ENCODE measurements at places on chromosomes 13 and 19.

DNA sequence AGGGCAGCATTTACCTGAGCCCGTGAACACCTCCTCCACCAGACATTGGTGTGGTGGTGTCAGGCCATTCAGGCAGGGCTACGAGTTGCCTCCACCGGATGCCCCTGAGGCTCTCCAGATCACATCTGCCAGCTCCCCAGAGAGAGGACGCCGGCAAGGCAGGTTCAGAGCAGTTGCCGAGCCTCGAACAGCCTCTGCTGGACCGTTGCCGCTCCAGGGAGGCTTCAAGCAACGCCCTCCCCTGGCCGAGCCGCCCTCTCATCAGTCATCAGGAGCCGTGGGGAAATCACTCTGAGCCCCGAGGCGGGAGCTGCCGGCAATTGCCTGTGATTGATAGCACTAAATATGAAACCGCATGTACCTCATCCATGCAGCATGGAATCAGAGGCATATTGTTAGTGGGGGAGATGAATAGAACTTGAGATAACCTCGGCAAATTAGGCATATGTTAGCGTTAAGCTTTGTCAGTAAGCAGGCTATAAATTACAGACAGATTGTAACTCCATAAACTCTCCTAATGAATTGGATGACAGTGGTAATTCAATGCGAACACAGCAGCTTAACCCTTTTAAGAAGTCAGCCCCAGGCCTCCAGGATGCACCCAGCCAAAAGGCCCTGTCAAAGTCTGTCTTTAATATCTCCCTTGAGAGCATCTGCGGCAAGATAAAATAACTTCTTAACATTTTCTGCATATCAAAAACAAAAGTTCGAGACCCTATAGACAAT is 29.8 kb upstream of the SPACA7 start:
- DNase-seq = no peak

DNA sequence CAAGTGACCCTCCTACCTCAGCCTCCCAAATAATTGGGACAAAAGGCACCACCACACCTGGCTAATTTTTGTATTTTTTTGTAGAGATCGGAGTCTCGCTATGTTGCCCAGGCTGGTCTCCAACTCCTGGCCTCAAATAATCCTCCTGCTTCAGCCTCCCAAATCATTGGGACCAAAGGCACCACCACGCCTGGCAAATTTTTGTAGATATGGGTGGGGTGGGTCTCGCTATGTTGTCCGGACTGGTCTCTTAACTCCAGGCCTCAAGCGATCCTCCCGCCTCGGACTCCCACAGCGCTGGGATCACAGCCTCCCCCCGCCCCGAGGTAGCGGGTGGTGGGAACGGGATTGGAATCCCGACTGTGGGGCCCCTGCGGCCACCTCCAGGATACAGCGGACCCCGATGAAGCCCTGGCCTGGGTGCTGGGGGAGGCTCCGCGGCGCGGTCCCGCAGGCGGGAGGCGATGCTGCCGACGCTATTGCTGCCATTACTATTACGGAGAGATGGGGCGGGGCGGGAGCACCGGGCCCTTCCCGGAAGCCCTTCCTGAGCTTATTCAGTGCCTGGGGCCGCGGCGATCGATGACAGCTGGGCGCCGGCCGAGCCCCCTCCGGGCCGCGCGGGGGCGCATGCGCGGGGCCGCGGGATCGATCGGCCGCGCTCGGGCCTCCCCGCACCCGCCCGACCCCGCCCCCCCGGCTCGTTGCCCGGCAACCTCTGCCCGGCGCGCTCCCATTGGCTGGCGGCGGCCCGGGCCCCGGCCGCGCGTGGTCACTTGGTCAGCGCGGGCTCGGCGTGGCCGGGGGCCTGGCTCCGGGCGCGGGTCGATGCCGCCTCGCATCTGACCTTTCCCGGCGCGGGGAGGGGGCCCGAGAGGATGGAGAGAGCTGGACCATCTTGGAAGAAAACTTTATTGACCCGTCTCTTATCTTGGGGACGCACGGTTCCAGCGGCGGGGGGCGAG is 27.9 kb upstream of the ONECUT3 start:
- peak; percentile 17 for DNase-seq

DNA sequence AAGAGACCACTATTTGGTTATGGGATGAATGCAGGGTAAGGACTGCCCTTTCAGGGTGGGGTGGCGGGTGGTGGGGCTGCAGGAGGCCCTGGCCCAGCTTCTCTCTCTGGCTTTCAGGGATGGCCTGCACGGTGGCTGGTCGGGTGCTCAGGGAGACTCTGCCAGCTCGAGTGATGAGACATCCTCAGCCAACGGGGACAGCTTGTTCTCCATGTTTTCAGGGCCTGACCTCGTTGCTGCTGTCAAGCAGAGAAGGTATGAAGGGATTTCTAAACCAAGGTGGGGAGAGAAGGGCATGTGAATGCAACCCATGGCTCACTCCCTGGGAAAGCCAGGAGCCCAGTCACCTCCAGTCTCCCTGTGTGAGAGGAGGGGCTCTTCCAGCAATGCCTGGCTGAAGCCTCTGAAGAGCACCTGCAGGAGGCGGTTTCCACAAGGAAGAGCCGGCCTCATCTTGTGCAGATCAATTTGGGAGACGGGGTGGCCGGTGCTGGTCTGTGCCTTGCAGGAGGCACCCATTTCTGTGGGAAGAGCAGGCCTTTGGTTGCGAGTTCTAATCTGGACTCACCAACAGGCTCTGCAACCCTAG is 16.0 kb upstream of the GPI start:
- no peak for DNase-seq

- DNase-seq = no peak
Observed at GRCh38 chr13:20429682-20430081, 96.0 kb downstream of the CRYL1 start.

DNA sequence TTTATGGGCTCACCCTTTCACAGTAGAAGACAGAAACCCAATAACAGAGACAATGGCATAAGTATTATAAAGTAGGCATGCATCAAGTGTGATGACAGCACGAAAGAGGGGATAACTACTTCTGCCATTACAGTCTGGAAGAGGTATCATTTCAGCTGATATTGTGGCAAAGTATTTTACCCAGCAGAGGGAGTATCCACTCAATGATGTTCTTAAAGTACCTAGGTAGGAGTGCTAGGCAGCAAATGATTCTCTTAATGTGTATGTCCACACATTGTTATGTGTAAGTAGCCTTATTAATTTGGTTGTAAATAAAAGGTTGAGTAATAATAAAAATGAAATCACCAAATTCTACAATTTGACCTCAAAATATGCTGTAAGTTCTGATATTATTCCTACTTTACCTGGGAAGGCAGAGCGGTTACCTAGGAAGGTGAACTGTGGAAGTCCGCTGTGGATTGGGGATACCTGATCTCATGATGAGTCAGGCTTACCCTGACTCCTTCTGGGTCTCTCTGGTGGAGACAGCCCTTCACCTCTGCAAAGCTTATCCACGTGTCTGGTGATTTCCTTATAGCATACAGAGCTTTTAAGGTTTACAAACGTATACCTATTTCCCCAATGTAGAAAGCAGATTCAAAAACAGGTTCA is 4.1 kb upstream of the UBAC2 start:
- no peak for DNase-seq

- DNase-seq = no peak
Observed at GRCh38 chr19:13707915-13708314, 56.4 kb upstream of the MRI1 start.

- DNase-seq = no peak
Observed at GRCh38 chr13:100244431-100244830, 155.5 kb downstream of the PCCA start.

GRCh38 chr13:59281453-59281852 is 882.3 kb downstream of the DIAPH3 start:
- no peak for DNase-seq

DNA sequence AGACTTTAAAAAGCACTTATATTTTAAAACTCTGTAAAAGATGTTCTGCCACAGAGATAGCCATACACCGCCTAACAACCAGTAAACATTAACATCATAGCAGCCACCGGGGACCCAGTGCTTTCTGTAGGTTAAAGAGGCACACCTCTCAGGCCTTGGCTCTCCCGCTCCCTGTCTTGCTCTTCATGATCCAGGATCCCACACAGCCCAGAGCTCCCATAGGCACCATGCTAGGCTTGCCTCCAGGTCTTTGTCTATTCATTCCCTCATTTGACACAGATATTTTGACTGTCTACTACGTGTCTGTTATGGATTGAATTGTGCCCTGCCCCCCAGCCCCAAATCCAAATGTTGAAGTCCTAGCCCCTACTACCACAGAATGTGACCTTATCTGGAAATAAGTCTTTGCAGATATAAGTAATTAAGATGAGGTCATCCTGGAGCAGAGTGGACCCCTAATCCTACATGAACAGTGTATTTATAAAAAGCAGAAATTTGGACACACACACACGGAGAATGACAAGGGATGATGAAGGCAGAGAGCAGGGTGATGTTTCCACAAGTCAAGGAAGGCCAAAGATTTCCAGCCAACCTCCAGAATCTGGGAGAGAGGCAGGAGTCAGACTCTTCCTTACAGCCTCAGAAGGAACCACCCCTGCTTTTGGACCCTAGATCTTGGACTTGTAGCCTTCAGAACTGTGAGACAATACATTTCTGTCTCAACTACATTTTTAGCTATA is 272.6 kb downstream of the DNAJC15 start:
- DNase-seq = no peak

- DNase-seq = no peak
Observed at GRCh38 chr19:18859676-18860301, 28.0 kb downstream of the UPF1 start.

GRCh38 chr19:35107545-35107944 is 8.1 kb upstream of the FXYD3 start:
- no peak for DNase-seq

- DNase-seq = no peak
Observed at GRCh38 chr19:31501427-31502195, 152.4 kb upstream of the TSHZ3 start.

- DNase-seq = no peak
Observed at GRCh38 chr13:22047082-22047784, 376.4 kb downstream of the FGF9 start.

DNA sequence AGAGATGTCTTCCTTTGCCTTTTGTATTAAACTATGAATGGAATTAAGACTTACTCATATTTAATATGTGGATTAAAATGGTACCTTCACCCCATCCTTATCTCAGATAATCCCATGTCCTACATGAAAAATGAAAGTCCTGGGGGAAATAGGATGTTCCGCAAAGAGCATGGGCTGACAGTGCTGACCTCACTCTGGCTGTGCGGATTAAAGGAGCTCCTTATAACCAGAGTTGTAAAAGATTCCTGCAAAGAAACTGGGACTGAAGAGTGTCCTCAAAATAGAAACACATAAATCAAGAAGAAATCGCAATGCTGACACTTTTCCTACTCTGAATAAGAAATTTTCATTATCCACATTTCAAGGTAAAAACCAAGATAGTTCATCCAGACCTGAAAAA is 384.5 kb downstream of the LIG4 start:
- no peak for DNase-seq

GRCh38 chr19:38321646-38322196 is 2.1 kb downstream of the KCNK6 start:
- no peak for DNase-seq

DNA sequence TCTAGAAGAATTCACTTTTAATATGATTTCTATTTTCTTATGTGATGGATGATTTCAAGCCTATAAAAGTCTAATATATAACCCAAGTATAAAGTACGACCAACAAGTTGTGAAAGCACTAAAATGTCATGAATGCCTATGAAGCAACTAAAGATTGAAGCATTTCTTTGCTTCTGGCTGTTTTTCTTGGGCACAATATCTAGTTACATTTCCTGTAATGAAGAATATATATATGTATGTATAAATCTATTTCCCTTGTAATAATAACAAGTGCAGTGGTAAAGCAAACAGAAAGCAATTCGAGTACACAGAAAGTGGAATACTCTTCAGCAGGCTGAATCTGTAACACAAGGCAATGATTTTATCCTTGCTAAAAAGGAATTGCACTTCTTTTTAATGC is 5.4 kb downstream of the PCDH20 start:
- DNase-seq = no peak

GRCh38 chr19:1441677-1442438 is 3.7 kb downstream of the RPS15 start:
- DNase-seq = no peak

DNA sequence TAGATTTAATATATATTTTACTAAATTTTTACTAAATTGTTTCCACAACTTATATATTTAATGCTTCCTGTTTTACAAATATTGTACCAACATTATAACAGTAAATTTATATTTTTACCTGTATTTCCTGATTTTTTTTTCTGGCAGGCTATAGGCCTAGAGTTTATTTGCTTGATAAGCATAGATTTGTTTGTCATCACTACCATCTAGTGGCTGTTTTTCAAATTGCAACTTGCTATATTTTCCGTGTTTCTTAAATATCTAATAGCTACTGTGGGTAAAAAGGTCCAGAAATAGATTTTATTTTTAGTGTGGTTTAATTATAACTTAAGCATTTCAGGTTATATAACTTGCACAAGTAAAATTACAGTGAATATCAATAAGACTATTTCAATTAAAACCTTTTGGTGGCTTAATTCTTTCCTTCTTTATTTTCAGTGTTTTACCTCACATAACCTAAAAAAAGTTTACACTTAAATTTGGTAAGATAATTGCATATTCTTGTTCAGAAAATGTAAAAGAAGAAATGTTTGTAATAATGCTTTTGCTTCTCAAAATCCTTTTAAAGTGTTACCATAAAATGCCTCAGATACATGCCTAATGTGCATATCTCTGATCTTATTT is 60.6 kb downstream of the NDFIP2 start:
- no peak for DNase-seq

DNA sequence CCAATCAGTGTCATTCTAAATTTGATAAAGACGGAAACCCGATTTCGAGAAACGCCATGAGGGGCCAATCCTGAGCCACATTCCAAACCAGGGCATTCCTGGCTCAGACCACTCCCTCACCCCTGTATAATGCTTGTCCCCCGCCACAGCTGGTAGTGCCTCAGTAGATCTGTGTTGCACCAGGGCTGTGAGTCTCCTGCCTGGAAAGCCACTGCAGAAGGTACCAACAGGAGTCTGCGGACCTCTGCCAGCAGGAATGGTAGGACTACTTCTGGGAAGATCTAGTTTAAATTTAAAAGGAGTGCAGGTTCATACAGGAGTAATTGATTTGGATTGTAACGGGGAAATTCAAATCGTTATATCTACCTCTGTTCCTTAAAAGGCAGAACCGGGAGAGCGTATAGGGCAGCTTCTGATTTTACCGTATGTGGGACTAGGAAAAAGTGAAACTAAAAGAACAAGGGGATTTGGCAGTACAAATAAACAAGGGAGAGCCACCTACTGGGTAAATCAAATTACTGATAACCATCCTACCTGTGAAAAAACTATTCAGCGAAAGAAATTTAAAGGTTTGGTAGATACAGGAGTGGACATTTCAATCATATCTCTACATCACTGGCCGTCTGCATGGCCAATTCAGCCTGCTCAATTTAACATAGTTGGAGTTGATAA is 20.8 kb upstream of the ZNF266 start:
- no peak for DNase-seq

- no peak for DNase-seq
Observed at GRCh38 chr13:34139660-34140227, 321.8 kb downstream of the RFC3 start.

All from stimulated activated CD4-positive, alpha-beta T cell treated with anti-CD3 and anti-CD28 coated beads, TNF-alpha, amount 100 ng/mL, for 48 hours (primary cell).